NCI-H2029 (cell line): ENCODE measurements at places on chromosomes 12 and 14.

GRCh38 chr14:95431199-95432143 is 85.0 kb downstream of the SYNE3 start:
- no peak for DNase-seq

DNA sequence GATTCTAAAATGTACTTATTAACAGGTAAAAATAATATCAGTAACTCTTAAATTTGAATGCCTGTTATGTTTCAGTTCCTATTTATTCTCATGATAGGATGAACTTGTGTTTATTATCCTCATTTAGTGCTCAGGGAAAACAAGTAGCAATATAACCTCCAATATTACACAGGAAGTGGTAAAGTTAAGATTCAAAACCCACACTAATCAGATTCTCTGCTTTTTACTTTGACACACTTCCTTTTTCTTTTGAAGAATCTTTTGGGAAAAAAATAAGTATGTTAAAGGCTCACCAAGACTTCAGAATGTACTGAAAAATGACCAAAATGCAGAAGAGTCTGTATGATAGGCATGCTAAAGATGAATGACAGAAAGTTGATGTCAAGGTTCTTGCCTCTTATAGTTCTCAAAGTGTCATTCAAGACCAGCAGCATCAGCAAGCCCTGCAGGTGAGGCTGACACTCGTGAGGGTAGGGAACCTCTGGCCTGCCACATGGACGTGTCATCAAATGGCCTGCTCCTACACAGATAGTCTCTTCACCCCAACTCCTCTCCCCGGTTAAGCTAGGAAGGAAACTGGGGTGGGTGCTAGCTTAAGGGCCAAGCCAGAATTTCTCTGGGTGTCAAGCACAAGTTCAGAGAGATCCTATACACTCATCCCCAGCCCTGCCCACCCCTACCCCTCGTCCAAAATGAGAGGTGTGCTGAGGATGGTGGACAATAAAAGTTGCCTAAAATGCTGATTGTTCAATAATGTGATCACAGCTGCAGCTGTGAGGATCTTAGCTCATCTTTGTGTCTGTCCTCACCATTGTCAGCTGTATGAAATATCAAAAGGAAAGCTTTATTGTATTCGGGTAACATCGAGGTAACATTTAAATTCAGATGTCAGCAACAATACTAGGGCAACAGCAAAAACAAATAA is 6.3 kb downstream of the TBPL2 start:
- DNase-seq, result no peak

DNA sequence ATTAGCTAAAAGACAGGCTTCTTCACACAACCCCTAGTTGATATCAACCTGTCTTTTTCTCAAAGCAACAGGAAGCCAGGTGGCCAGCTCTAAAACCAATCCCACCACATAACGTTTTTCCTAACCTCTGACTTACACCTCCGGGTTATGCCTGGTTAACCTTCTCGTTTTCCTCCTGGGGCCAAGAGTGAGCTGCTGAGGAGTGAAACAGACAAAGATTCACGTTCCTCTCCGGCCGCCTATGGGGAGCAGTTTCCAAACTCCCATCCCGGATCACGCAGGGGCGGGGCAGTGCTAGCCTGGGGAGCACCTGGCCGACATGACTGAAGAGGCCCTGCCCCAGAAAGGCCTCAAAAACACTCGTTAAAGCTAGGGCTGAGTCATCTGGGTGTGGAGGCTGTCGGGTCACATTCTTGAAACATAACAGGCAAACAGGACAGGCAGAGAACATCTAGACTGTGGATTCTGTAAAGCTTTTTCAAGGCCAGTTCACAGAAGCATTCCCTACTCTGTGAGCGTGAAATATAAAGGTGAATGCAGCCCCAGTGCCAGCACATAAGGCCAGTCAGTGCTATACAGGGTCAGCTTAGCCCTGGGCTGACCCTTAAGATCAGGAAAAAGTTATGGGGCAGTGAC is 25.9 kb upstream of the LGALS3 start:
- DNase-seq, result peak; percentile 80

DNA sequence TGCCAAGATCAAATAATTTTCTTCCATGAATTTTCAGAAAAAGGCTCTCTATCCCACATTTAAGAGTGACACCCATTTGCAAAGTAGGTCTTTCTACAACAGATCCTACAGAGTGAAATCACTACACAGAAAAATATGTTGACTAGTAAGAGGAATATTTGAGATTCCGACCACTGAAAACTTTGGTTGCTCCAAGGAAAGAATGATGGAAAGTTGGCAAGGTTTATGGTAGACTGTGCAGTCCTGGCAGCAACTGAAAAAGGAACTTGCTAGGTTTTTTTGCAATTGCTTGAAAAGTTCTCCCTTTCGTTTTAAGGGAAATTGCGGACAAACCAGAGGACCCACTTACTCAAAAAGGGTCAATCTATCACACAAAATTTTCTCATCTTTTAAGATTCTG is 83.1 kb upstream of the TSPAN8 start:
- DNase-seq, result no peak

DNA sequence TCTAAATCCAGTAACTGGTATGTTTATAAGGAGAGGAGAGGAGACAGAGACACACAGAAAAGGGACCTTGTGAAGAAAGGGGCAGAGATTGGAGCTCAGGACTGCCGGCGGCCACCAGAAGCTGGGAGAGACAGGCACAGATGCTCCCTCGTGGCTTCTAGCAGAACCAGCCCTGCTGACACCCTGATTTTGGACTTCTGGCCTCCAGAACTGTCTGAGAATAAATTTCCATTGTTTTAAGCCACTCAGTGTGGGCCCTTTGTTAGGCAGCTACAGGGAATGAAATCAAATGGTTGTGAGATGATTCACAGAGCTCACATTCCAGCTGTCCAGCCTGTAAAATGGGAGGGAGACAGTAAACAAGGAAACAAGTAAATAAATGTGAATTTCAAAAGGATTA is 47.6 kb downstream of the TMEM132C start:
- no peak for DNase-seq

- DNase-seq, result no peak
Measured at GRCh38 chr14:51138404-51139103, 43.6 kb upstream of the TRIM9 start.

- DNase-seq, result no peak
Measured at GRCh38 chr12:28882444-28882843, 266.6 kb upstream of the FAR2 start.

DNA sequence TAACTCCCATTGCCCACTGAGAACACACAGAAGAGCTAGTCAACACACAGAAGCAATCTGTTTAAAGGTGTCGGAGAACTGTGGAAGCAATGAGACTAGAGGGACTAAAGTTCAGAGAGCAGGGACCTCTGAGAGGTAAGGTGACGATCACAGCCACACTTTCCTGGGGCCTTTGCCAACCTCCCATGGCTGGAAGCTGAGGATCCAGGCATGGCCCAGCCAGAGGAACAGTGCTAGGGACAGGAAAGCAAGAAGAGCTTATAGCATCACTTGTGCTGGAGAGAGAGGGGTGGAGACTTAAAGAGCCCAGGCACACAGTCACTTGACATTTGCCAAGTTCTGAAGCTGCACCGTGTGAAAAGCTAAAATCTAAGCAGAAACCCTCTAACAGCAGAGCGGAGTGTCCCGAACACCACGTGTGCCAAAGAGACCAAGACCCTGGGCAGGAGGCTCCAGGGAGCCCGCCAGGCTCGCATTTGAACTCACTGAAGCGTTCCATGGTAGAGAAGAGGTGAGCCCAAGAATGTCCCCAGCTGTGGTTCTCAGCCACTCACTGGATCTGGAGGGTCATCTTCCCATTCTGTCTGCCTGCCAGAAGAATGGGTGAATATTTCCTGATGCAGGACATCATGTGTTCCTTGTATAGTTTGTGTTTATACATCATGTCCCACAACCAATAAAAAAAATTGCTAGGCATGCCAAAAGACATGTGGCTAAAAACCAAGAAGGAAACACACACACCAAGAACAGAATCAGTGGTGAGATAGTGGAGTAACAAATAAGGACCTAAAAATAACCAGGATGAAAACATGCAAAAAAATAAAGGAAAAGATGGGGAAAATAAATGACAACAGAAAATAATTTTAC is 174.0 kb upstream of the C14orf180 start:
- no peak for DNase-seq

GRCh38 chr12:45695035-45695434 is 34.5 kb upstream of the ARID2 start:
- DNase-seq, result no peak

DNA sequence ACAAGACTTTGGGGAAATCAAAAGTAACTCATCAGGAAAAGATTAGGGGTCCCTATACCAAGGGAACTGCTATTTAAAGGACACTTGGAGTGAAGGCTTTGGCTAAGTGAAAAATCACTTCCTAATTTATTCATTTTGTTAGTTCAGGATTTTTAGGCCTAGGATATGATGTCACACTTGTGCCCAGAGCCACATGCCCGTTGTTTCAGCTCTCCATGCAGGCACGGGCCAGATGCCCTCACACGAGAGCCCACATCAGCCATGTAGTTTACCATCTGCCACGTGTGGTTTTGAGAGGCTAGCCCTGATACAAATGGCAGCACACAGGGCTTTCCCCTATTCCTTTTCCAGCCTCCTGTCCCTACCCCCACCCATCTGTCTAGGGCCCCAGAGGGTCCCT is 11.9 kb upstream of the LRP1-AS start:
- no peak for DNase-seq

GRCh38 chr12:54439096-54439495 is 20.0 kb upstream of the ITGA5 start:
- DNase-seq, result no peak

DNA sequence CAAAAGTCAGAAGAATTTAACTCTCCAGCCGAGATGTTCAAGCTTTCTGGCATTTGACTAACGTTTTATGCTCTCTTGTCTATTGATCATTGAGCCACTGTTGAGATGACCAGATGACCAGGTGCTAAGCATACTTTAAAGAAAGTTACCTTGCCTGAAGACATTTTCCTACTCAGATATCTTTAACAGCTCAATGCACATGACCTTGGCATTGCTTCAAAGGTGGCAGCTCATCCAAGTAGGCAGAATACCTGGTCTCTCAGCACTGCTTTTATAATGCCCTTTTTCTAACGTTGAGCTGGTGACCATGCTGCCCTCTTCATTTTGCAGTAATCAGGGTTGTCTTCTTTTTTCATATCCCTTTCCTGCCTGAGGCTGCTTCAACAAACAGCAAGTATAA is 358.1 kb downstream of the RAD51B start:
- no peak for DNase-seq
